ENCODE measurements at places on chromosomes 6 and 20. TPM values are rescaled to one million over a fixed set of nuclear protein-coding genes. Genes with fewer than 3 reads are reported as not detected.

Gene DNAAF9
- 12.9 TPM for polyA plus RNA-seq

Gene PSMB9
- 21.7 TPM for polyA plus RNA-seq

Gene DUSP15
- 11.2 TPM for polyA plus RNA-seq

Gene OXT
- 5.2 TPM for polyA plus RNA-seq

Gene RNF182
- polyA plus RNA-seq, result 1.6 TPM

All from large intestine (tissue), 12 donors.